ENCODE measurements at places on chromosomes 1 and 21. TPM values are rescaled to one million over a fixed set of nuclear protein-coding genes. Genes with fewer than 3 reads are reported as not detected.

- DNase-seq = no peak
Observed at GRCh38 chr1:228753287-228753686, 18.0 kb downstream of the RHOU start.

The WDR64 gene
- not detected for polyA plus RNA-seq

DNA sequence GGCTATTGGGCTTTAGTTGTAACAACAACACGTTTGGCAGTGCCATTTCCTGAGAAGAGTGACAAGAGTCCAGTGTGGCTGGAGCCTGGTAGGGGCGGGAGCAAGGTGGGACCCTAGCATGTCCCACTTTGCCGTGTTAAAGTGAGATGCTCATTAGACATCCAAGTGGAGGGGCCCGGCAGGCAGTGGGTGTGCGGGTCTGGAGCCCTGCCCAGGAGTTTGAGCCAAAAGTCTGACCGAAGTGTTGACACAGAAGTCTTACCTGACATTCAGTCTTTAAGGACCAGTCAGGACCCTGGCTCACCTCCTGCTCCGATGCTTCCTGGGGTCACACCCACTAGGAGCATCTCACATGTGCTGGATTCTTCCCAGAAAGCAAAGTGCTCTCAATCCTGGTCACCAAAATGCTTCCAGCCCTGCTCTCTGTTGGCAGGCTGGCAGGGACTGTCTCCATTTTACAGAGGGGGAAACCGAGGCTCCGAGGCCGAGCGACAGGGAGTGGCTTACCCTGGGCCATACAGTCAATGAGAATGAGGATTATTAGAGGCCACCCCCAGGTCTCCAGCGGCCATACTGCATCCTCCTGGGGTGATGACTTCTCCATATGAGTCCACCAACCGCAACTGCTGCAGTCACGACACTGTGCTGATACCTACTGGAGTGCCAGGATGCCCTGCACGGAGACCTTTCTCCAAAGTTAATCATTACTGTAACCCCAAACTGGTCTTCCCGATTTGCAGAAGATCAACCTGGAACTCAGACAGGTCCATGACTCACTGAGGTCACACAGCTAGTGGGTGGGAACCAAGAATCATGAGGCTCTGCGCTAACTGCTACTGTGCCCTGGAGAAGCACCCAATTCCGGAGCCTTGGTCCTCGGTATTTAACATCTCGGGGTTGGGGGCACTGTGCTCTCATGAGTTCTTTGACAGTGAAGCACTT lies 112.7 kb downstream of the PRDM2 start:
- DNase-seq = no peak

DNA sequence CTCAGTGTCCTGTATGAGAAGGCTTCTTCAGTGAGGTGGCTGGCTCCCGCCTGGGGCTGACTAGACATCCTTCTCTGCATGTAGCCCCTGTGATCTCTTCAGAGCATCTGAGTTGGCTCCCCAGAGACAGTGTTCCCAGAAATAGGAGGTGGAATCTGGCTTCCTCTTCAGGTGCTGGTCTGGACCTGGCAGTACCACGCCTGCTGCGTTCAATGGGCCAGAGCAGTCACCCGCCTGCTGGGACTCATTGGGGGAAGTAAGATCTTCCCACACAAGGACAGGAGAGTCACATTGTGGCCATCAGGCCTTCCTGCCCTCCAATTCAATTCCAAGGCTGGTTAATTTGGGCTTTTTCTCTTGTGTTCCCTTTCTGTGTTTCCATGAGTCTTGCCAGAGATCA lies 51.0 kb downstream of the ADARB1 start:
- no peak for DNase-seq

- DNase-seq = no peak
Observed at GRCh38 chr1:48470481-48470855, 1.5 kb downstream of the SPATA6 start.

DNA sequence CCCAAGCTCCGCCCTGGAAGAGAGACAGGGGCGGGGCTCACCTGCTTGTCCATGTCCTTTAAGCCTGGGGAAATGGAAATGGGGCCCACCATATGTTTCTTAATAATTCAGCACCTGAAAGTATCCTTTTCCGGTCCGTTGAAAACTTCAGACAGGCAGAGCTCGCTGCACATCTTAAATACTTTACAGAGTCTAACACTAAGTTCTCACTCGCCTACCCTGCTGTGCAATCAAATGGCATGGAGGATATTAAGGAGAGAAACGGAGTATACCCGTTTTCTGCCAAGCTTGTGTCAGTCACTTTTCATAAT lies 467 bp upstream of the CC2D1B start:
- DNase-seq = no peak

- DNase-seq = no peak
Observed at GRCh38 chr1:218643281-218643680, 298.1 kb downstream of the TGFB2 start.

- no peak for DNase-seq
Observed at GRCh38 chr1:192108161-192108560, 50.1 kb upstream of the RGS18 start.

- no peak for DNase-seq
Observed at GRCh38 chr1:111323231-111323630, 32.6 kb downstream of the CHIA start.

The IKBKE gene
- 21.1 TPM for polyA plus RNA-seq

The GJA4 gene
- not detected for polyA plus RNA-seq

GRCh38 chr1:159892944-159893343 lies 7.0 kb downstream of the CFAP45 start:
- no peak for DNase-seq

The LHX8 gene
- not detected for polyA plus RNA-seq

Data from immature natural killer cell (primary cell).